ENCODE measurements at places on chromosomes 3 and 15.

DNA sequence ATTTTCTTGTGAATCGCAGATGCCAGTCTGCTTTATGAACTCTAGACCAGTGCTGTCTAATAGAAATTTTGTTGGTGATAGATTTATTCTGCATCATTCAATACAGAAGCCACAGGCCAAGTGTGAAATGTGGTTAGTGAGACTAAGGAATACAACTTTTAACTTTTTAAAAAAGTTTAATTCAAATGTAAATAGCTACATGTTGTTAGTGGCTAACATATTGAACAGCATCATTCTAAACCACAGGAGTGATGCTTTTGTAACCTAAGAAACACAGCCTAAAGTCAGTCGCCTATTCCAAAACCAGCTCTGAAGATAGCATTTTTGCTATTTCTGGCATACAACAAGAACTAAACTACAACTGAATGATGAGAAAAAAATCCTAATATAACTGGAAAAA is 164.8 kb upstream of the CBLB start:
- DNase-seq = no peak

- no peak for DNase-seq
Observed at GRCh38 chr3:141900343-141900742, 23.9 kb downstream of the ATP1B3 start.

GRCh38 chr15:60941448-60941847 is 287.7 kb downstream of the RORA start:
- no peak for DNase-seq

GRCh38 chr3:174223042-174223441 is 636.1 kb upstream of the NAALADL2 start:
- no peak for DNase-seq

- DNase-seq = no peak
Observed at GRCh38 chr15:45641374-45641781, 6.5 kb downstream of the SQOR start.

GRCh38 chr3:136624894-136625815 is 127.0 kb downstream of the STAG1 start:
- no peak for DNase-seq

GRCh38 chr15:57619746-57620145 is 28.0 kb downstream of the MYZAP start:
- no peak for DNase-seq

GRCh38 chr15:32901995-32902394 is 184.2 kb downstream of the GREM1 start:
- no peak for DNase-seq

DNA sequence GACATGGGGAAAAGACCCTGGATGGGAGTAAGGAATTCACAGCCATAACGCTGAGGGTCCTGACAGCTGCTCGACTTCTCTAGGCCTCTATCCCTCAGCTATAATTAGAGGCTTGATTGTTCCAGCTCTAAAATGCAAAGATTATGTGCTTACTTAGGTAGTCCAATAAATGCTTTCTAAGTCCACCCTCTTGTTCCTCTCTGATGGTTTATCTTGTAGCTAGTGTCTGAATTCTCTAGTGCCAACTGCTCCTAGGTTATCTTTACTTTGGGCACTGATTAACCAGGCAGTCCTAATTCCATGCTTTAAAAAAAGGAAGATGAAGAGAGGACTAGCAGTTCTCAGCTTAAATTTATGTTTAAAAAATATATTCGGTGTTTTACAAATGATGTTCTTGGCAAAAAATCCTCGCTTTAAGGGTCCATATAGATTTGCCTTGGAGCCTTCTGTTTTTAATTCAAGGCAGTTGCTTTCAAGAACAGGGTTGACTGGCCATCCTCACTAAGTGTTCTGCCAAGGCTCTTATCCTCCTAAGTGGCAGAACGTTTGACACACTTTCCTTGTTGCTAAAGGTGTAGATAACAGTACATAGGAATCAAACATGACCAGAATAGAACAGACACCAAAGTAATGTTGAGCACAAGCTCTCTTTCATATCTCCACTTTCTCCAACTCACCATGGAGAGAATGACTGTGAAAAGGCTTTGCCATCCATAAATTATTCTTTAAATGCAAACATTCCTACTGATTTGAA is 60.6 kb downstream of the THRB start:
- no peak for DNase-seq

DNA sequence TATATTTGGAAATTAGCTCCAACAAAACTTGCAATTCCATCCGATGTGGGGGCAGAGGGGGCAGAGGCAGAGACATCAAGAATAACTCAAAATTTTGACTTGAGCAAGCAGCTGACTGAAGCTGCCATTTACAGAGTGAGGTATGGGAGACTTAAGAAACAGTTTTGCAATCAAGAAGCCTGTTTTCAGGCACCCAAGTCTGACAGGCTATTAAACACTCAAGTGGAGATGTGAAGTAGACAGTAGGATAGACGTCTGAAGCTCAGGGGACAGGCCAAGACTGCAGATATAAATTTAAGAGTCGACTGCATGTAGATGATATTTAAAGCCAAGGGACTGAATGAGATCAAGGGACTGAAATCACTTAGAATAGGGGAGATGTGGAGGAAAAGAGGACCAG is 9.9 kb upstream of the SH3BP5 start:
- no peak for DNase-seq

GRCh38 chr3:16945330-16945729 is 60.6 kb downstream of the PLCL2 start:
- no peak for DNase-seq

- no peak for DNase-seq
Observed at GRCh38 chr3:46359733-46360493, 6.0 kb downstream of the CCR2 start.

DNA sequence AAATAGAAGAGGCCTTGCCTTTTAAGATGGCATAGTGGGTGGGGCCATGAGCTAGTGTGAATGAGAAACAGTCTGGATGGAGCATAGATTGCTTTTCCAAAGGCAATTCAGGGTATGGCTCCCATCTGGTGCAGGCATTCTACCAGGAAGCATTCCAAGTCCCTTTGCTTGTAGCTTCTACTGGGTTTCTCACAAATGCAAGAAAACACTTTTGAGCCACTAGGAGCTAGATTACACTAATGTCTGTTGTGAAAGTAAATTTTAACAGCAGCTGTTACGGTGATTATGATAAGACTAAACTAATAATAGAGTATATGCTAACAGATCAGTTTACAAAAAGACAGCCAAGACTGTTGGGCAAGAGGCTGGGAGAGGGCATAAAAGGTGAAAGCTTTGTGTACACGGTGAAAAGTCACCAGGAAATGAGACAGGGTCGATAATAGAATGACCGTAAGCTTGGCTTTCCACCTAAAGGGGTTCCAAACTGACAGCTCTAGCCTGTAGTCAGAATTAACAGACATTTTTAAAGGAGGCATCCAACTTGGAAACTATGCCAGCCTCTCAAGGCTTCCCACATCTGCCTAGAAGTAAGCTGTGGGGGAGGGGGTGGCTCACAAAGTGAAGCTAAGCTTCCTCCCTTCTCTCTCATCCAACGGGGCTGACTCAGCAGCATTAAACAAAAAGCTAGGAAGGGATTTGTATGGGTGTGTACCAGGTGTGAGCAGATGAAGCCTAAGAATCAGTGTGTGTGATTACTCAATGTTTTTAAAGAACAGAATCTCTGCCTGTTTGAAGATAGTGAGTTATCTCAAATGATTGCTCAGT is 61.1 kb upstream of the GPD1L start:
- no peak for DNase-seq

GRCh38 chr15:32852771-32853170 is 135.0 kb downstream of the GREM1 start:
- no peak for DNase-seq

GRCh38 chr3:149886957-149887356 is 73.9 kb downstream of the RNF13 start:
- DNase-seq = no peak

- no peak for DNase-seq
Observed at GRCh38 chr3:36172699-36173098, 207.6 kb upstream of the STAC start.

DNA sequence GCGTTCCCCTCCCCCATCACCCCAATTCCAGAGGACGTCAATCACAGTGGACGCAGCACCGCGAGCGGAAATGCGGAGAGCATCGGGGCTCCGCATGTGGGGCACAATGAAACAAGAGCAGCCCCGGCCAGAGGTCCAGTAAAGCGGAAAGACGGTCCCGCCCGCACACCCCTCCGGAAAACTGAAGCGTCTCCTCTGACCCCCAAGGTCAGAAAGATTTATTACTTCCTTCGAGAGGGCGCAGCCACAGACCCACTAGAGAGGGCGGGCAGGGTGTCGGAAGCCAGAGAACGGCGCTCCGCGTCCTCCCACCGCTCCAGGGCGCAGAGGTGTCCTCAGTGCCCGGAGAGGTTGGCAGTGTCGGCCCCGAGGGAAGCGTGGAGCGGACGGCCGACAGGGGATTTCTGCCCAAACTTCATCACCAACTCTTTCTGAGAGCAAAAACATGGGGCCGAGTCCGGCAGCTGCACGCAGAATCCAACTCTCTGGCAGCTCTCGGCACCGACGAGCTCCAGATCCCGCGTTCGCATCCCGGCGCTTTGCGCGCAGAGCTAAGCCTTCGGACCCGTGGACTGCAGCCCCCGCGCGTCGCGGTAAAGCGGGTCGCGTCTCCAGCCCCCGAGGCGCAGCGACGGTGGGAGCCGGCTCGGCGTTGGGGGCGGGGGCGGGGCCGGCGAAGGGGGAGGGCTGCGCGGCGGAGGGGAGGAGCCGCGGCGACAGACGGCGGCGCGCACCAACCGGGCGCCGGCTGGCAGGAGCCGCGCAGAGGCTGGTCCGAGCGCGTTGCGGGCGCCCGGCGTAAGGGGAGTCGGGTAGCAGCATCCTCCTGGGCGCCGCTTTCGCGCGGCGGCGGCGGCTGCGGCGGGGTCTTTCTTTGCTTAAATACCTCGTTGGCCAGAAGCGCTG is at the start of gene CHST2:
Gene CHST2, plus strand, starts transcription at position 763 of the 906 bp plus-strand sequence. CDS start 1,046 bp downstream, outside the sequence.
- peak; percentile 95 for DNase-seq

GRCh38 chr15:66587020-66587419 is 21.2 kb upstream of the LCTL start:
- DNase-seq = no peak

- DNase-seq = no peak
Observed at GRCh38 chr15:67051088-67052045, 14.0 kb upstream of the SMAD3 start.

All from GM13976 (cell line).